Cardiac muscle cell (in vitro differentiated cells and primary cell): ENCODE measurements at places on chromosomes 1 and 21. TPM values are rescaled to one million over a fixed set of nuclear protein-coding genes. Genes with fewer than 3 reads are reported as not detected.

RUNX3 gene
- total RNA-seq = not detected in 2 replicates

- DNase-seq = peak; percentile 12
Measured at GRCh38 chr1:153393926-153394325, 3.1 kb upstream of the S100A8 start.

GRCh38 chr1:234250747-234251146 lies 122.5 kb upstream of the COA6 start:
- no peak for DNase-seq

- DNase-seq = no peak
Measured at GRCh38 chr1:31718327-31718897, 14.6 kb upstream of the COL16A1 start.

DNA sequence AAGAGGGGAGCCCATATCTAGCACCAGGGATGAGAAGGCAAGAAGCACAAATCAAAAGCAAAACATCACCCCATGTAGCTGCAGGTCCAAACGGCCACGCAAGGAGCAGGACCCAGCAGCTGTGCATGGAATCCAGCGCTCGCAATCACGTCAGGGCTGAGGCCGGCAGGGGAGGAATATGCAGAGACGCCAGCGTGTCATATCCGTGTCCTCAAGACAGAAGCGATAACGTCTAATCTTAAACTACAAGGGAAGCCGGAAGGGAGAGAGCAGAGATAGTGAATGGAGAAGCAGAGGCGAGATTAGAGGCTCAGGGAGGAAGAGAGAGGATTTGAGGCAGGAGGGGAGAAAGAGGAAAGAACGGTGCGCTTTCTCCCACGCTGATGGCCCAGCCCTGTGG lies 39.1 kb downstream of the FBXO2 start:
- DNase-seq = peak; percentile 13

DNA sequence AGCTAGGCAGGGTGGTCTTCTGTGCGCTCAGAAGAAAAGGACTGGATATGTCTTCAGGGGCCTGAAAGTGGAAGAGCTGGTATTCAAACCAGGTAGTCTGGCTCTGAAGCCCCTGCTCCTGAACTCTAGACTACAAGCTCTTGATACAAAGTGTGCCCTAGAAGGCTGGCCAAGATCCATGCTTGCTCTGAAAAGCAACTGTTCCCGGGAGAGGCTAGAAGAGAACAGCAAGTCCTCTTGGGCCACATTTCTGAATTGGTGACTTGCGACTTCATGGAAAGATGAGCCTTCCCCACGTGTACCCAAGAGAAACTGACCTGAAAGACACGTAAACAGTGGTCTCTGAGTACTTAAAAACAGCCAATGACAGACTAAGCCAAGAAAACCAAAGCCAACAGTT lies 123.3 kb upstream of the GRIK3 start:
- no peak for DNase-seq

DNA sequence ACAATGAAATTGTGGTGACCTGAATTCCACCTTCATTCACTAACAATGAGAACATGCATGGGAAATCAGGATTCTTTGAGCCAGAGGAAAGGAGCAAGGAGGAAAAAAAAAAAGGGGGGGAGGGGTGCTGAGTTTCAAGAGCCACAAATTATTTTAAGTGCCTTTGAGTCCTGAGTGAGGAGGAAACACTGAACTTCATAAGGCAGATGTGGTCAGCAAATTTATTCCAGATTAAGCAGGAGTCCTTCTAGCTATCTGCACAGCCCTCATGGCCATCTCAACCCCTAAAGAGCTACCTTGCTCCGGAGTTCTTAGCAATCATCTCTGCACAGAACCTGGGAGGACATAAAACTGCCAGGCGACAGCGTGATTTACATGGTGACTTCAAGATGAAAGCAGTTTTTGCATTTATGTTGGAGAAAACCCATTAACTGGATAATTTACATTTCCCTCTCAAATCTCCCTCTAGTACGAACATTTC lies 21.7 kb downstream of the ASTN1 start:
- no peak for DNase-seq

- DNase-seq = no peak
Measured at GRCh38 chr1:45952072-45952471, 148.7 kb downstream of the MAST2 start.

DNA sequence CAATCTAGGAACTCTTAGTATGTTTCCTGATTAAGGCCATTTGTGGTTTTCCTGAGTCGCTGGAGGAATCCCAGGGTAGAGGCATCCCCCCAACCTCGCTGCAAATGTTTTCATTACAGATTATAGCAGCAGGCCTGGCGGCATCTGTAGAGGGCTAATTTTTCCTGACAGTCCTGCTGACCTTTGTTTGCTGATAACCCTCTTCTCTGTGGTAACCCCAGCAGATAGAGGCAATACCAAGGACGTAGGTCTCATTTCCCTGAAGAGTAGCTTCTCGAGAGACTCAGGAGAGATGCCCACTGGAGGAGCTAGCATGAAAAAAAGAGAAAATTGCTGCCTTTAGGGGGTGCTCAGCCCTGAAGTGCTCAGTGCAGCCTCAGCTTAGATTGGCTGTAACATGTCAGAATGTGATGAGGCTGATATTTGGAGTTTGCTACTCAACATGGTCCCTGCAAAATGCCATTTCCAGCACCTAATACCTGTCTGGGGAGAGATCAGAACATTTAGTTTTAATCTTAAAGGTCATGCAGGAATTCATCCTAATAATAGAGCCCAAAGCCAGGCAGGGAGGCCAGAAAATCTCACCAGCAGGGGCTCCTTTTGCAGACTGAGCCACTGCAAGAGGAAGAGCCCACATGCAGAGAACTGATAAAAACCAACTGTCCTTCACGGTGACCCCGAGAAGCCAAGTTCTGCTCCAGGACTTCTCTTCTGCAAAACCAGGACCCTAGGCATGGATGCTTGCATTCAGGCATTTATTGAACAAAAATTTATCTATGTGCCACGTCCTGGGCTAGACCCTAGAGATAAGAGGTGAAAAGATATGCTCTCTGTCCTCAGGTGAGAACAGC lies 184.5 kb downstream of the KAZN start:
- peak; percentile 51 for DNase-seq

- no peak for DNase-seq
Measured at GRCh38 chr1:156417401-156418020, 48.5 kb downstream of the RHBG start.

DNA sequence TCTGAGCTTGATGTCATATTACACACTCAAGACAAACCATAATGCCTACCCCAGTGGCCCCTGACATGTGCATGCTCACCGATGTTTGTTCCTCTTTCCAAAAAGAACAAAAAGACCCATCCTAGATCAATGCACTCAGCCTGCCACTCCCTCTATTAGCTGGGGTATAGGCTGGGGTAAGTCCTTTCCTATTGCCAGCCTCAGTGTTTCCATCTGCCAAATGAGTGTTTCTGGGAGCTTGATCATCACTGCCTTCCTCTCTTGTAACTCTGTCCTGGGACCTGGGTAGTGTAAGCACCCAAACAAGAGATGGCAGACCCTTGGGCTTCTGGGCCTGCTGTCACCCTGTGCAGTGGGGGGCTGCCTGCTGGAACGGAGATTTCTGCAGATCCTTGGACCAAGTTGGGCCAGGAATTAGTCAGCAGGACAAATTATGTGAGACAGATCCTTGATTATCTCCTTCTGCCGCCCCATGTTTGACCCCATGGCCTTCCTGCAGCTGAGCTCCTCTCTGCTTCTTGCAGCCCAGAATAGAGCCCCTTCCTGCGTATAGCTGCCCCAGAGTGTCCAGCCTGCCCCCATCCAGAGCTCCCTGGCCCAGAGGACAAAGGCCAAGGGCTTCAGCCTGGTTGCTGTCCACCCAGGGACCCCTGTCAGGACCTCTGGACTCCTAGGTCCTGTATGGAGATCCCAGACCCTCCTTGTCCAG lies 31.5 kb upstream of the LRP8 start:
- no peak for DNase-seq

DNA sequence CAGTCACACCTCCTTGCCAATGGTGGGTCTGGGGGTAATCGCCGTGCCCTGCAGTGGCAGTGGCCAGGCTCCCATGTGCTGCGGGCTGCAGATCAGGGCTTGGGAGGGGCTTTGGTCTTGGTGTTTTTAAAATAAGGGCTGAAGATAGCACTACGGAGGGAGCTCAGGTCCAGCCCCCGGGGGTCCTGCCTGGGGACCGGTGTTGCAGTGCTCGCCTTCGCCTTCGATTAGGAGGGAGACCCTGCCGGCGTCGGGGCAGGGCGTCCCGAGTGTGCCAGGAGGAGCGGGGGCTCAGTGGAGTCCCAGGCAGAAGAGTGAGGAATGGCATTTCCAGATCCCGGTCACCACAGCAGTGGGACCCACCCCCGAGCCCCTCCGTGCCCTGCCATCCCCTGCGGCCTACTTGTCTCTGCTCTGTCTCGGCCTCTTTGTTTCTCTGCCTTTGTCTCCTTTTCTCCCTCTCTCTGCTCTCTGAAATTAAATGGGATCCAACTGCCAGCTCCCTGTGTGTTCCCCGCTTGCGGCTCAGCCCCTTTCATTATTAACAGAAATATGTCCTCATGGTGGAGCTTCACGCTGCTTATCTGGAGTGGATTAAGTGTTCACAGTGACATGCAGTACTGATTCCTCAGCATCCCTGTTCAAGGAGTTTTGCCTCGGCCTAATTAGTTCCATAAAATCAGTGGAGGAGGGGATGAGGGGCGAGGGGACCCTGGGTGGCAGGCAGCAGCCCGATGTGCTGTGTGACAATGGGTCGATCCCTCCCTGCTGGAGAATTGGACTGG lies 44.4 kb downstream of the DMRTB1 start:
- no peak for DNase-seq

GRCh38 chr1:65606426-65606825 lies 186.0 kb downstream of the LEPR start:
- DNase-seq = no peak

DNA sequence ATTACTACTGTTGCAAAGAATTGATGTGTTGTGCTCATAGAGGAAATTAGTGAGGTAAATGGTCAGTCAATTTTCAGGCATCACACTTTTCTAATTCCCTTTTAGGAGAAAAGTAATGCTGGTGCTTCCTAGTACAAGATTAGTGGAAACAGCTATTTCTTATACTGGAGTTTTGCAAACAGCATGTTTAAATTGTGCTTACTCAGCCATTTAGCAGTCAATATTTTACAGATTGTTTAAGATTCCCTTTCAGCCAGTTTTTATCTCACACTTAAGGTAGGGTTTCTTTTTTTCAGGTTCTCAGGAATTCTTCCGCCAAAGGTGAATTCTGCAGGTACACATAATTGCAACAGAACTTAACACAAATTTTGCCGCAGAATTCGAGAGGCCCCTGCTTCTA lies 10.9 kb downstream of the SRRM1 start:
- DNase-seq = no peak

- no peak for DNase-seq
Measured at GRCh38 chr1:64184003-64184440, 19.4 kb upstream of the UBE2U start.
